Activated CD8-positive, alpha-beta T cell treated with anti-CD3 and anti-CD28 coated beads for 36 hours (primary cell): ENCODE measurements at places on chromosomes 16 and 17.

DNA sequence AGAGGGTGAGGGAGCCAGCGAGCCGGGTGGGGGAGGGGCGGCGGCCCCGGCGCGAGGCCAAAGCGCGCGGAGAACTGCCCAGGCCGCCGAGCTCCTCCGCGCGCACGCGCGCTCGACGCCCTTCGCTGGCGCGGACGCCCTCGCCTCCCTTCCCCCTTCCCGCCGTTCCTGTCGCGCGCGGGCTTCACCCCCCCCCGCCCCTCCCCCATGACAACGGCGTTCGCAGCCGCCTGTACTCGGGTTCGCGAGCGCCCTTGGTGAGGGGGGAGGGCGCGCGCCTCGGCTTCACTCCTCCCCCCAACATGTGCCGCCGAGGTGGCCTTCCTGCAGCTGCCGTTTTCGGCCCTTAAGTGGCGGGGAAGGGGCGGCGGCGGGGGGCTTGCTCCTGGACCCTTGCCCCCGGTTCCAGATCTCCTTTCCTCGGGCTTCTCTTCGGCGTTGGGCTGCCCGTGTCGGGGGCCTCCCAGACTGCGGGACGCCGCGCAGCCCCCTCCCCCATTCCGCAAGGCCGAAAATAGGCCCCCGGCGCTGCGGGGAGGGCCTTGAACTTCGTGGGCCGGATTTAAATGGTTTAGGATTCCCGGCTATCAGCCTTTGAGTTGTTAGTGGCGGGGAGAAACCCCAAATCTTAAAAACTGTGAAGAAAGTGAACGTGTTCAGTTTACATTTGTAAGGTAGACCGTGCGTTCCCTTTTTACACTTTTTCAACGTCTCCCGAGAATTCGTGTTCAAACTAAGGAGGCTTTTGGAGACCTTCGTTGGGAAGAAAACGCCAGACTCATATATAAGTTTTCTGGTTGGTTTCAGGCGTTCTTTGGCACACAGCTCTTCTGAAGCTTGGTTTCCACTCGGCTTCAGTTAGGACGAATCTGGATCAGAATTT is 653 bp downstream of the SRRM2 start:
- peak; percentile 75 for DNase-seq

DNA sequence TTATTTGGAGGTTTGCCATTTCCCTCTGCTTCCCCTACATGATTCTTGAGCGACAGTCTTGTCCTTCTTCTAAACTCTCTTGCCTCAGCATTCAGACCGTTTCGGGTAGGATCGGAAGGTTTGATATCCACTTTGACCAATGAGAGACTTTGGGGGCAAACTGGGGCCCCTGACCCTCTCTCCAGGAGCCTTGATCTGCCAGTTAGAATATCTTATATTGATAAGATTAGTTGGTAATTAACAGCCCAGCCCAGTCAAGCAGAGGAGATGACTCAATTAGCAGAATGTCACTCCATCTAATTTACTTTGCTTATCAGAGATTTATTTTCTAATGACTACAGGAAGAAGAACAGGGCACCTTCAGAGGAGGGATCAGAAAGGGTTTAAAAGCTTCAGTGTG is 532.8 kb downstream of the XYLT1 start:
- no peak for DNase-seq

DNA sequence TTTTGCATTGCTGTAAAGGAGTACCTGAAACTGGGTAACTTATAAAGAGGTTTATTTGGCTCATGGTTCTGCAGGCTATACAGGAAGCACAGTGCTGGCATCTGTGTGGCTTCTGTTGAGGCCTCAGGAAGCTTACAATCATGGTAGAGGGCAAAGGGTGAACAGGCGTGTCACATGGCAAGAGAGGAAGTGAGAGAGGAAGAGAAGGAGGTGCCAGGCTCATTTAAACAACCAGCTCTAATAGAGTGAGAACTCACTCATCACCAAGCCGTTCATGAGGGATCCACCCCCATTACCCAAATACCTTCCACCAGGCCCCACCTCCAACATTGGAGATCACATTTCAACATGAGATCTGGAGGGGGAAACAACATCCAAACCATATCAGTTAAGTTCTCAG is 16.4 kb upstream of the CLEC19A start:
- DNase-seq: no peak

GRCh38 chr16:22138482-22138881 is 23.8 kb upstream of the SDR42E2 start:
- no peak for DNase-seq

DNA sequence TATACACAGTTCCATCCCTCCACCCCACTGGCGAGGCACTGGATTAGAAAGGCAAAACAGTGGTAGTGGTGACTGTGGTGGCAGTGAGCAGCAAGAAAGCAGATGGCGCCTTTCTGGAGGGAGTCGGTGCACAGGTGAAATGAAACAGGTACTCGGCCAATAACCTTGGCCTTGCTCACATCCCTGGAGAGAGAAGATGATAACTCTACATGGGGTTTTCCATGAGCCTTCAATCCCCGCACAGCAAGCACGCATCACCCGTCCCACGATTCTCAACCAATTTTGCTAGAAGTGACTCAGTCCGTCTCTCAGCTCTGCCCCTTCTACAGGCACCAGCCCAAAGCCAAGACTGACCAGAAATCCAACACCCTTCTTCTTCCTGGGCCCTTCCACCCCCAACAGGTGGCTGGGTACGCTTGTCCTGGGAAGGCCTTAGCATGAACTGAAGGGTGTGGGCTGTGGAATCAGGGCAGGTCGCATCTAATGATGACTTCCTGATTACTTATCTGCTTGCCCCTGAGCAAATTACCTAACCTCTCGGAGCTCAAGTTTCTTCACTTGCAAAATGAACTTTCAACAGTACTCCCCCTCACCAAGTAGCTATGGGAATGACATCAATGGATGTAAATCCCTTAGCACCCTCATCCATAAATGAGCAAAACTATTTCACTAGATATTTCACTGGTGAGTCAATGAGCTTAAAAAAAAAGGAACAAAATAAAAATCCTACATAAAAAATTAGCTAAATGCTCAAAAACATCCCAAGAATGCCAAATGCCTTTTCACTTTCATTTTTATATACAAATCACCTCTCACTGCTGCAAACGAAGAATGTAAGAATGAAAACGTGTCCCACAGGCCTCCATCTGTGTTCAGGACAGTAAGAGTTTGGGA is 18.0 kb downstream of the XPO6 start:
- DNase-seq: peak; percentile 77

DNA sequence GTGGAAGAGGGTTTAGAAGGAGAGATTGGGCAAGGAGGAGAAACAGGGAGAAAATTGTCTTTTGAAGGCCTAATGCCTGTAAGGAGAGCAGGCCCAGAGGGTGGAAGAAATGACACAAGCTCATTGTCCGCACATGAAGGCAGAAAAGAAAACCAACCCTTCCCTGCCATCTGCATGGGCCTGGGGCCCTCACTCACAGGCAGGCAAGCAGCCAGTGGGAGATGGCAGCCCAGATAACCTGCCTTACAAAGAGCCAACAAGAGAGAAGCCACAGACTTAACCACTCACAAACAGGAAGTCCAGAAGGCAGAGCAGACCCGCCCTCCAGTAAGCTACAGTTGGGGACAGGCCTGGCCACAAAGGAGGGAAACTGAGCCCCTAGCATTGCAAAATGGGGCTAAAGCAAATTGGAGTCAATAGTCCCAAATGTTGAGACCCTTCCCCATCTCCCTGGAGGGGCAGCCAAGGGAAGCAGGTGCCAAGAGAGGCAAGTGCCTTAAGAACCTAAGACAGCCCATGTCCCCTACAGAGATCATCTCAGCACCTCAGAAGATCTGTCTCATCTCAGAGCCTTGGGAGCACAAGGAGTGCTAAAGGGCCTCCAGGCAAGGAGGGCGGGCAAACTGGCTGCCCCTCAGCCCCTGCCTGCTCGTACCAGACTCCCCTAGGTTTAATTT is 7.3 kb upstream of the TSPOAP1 start:
- DNase-seq: peak; percentile 88

GRCh38 chr17:82859431-82860403 is 19.9 kb upstream of the ZNF750 start:
- DNase-seq: peak; percentile 86

DNA sequence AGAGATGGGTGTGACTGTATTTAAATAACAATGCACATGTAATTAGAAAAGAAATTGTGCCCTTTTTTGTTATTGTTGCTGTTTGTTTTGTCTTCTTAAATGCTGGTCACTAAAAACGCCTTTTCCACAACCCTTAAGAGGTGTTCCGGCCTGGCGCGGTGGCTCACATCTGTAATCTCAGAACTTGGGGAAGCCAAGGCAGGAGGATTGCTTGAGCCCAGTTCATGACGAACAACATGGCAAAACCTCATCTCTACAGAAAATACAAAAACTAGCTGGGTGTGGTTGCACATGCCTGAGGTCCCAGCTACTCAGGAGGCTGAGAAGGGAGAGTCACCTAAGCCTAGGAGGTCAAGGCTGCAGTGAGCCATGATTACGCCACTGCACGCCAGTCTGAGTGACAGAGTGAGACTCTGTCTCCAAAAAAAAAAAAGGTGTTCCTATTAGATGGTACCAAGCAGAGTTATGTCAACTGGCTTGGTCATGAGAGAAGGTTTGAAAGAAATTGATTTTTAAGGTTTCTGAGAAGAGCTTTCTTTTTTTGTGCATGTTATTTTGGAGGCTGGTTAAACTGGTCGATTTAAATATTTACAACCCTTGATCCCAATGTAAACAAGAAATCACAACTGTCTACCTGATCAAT is 23.5 kb upstream of the RFFL start:
- DNase-seq: peak; percentile 21

DNA sequence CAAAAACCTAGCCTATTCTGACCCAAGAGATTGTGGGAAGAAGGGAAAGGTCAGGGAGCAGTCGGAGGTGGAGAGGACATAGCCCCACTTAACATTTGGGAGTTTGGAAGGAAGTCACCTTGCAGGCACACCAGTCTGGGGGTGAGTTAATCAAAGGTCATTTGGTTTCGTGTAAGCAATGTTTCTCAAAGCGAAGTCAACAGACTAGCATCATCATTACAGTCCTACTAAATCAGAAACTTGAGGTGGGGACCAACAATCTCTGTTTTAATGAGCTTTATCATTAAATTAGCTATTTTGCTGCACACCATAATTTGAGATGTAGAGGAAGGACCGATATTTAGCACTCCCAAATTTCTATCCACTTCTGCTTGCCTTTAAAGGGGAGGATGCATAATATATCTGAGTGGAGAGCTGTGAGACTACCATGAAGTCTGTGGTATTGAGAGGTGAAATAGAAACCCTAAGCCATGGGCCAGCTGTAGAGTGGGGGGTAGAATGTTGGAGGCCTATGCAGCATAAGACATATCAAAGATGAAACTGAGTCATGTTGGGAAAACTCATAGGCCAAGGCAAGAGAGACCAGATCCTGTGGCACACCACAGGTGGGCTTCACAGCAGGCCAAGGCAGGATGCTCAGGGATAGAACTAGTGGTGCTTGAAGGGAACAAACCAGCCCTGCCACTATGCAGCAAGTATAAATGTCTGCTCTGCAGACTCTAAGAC is 141.7 kb upstream of the ANKFN1 start:
- DNase-seq: peak; percentile 37

- peak; percentile 62 for DNase-seq
These were observed 6.7 kb downstream of the CAMTA2 start for GRCh38 chr17:4980644-4981216.

GRCh38 chr16:71249399-71249798 is 18.9 kb upstream of the HYDIN start:
- no peak for DNase-seq

DNA sequence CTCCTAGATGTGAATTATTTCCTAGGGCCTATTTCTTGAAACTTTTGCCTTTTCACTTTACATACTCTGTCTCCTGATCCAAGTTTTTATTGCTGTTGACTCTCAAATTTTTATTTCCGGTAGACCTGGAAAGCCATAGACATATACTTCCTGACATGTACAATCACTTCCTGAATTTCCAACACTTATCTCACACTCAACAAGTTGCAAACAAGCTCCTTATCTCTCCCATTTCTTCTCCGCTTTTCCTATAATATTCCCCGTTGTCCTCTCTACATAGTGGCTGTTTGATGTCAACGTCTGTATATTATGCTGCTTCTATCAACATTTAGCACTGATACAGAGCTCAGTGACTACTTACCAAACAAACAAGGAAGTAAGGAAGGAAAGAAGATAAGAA is 59.3 kb downstream of the IKZF3 start:
- DNase-seq: no peak

DNA sequence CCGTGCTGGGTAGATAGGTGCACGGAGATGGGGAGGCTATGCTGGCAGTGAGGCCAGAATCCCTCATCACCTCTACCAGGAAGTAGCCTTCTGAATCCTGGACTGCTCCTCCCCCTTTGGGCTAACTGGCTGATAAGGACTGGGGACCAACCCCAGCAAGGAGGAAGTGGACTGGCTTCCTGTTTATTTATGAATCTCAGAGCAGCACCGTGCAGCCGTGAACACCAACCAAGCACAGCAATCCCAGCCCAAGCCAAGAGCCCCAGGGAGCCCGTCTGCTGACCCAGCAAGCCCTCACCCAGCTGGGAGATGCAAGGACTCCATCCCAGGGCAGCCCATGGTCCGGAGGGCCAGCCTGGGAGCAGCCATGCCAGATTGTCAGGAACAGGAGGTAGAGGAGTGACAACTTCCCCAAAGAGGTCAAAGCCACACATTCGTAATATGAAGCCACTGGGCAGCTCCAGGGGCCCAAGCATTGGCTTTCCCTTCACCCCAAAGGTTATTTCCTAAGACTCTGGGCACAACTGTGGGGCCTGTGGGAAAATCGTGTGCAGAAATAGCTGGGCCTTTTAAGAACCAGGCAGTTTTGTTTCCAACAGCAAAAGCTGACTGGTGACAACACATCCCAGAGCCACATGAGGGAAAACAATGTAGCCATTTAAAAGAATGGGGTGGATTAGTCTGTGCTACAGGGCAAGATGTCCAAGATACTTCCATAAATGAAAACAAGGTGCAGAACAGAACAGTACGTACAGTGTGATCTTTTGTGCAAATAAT is 23.9 kb downstream of the PHB1 start:
- DNase-seq: peak; percentile 15

DNA sequence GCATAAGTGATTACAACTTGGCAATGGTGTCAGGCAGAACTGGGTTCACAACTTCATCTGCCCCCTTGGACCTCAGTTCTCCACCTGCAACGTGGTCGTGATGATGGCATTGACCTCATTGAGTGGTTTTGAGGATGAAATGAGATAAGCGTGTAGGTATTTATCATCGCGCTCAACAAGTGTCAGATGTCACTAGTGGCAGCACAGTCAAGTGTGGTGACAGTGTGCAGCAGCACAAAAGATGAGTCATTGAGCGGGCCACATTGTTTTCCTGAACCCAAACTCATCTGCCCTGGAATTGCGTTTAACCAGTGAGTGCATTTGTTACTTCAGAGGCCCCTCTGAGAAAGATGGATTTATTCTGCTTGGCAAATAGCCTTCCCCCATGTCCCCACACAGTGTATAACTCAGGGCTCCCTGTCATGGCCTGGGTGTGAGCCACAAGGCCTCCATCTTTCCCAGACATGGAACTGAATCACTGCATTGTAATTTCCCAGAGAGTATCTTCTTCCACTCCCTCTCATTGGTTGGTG is 20.9 kb downstream of the IRX3 start:
- DNase-seq: no peak

- DNase-seq: peak; percentile 45
These were observed 1.9 kb upstream of the GDPD3 start for GRCh38 chr16:30115238-30115637.

- no peak for DNase-seq
These were observed 174.8 kb downstream of the C16orf78 start for GRCh38 chr16:49548325-49548970.
